ENCODE measurements at places on chromosomes 2 and 18.

DNA sequence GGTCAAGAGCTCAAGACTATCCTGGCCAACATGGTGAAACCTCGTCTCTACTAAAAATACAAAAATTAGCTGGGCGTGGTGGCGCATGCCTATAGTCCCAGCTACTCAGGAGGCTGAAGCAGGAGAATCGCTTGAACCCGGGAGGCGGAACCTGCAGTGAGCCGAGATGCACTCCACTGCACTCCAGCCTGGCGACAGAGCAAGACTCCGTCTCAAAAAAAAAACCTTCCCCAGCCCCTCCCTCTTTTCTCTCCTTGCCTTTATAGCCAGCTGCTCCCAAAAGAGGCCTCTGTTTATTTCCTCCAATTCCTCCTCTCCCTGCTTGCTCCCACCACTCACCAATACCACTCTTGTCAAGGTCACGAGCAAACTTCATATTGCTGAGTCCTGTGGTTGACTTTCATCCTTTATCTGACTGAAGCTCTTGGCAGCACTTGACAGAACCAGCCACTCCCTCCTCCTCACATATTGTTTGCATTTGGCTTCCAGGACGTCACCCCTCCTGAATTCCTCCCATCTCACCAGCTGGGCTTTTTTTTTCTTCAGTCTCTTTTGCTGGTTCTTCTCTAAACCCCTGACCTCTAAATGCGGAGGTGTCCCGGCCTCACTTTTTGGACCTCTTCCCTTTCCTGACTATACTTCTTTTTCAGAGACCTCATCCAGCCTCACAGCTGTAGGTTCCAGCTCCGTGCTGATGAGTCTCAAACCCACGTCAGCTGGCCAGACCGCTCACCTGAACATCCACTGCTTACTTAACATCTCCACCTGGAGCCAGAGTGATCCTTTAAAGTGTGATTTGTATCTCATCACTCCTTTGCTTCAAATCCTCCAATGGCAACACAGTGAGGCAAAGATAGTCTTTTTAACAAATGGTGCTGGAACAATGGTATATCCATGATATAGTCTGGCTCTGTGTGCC lies 84.6 kb upstream of the CAB39 start:
- DNase-seq: no peak

DNA sequence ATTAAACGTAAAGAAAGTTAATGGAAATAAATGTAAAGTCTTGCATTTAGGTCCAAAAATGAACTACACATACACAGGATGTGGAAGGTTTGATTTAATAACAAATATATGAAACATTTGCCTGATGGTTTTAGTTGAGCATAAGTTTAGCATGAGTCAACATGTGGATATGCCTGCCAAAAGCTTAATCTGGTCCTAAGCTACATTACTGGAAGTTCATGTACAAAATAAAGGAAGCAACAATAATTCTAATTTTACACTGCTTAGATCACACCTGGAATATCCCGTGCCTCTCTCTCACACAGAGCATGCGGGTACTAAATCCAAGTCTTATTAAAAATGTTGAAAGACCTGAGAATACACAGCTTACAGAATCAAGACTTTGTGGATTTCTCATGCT lies 276.5 kb upstream of the NRP2 start:
- no peak for DNase-seq

DNA sequence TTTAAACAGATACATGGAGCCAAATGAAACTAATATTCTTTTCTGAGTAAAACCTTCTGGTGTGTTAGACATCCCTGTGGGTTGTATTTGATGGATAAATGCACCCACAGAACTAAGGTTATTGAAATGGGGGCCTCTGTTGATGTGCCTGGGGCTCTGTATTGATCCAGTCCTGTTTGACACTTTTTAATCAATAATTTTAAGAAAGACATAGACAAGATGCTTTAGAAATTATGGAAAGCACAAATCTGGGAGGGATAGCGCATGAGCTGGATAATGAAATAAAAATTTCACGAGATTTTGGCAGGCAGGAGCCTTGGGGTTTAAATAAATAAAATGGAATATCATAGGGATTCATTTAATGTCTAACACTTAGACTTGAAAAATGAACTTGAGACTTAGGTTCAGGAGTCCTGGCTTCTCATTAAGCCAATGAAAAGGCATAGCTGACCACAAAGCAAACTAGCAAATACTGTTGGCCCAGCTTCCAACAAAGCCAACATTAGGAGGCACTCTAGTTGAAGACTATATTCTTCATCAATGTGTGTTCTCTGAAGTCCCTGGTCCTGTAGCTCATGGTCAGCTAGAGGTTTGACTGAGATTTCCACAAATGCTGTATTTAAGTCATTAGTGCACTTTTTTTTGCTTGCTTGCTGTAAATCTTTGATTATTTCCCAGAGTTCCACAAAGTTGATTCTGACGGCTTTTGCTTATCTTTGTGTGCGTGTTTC lies 64.2 kb upstream of the SH3RF3 start:
- no peak for DNase-seq

- DNase-seq: no peak
Measured at GRCh38 chr2:17620841-17621240, 80.3 kb downstream of the VSNL1 start.

DNA sequence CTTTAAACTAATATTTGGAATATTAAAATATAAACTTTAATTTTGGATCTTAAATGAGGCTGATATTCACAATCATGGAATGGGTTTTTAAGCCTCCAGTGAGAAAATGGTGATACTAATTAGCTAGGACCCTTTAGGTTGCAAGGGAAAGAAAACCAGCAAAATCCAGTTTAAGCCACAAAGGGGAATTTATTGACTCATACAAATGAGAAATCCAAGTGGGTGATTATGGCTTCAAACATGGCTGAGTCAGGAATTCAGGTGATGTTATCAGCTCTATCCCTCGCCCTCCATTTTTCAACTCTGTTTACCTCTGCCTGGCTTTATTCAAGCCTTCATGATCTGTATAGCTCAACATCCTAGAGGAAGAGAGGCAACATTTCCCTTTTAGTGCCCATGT lies 75.3 kb upstream of the DLX2 start:
- no peak for DNase-seq

DNA sequence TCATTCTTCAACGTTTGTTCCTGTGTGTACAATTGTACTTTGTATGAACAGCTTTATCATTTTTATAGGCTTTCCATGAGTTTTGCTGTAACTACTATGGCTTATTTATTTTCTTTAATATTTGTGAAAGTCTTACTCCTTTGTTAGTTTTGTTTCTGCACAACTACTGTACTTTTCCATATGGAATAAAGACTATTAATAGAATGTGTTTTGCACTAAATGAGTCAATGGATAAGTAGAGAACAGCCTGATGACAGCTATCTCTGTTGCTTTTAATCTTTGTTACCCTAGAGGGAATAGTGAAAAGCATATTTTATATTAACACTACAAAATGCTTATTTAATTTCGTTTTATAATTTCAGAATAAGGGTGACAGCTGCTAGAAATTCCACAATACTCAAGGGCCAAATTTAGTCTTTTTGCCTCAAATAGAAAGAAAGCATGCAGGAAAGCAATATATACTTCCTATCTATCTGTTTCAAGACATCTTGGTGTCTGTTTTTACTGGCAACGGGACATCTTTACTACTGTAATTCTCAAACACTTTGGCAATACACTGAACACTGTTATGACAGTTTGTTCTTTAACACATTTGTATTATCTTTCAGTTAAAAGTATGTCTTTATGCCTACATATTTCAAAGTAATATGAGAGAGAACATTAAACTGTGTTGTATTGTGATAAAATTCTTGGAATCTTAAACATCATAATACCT lies 53.9 kb downstream of the WDSUB1 start:
- DNase-seq: no peak
